Endothelial cell of umbilical vein (primary cell): ENCODE measurements at places on chromosomes 7 and 10. TPM values are rescaled to one million over a fixed set of nuclear protein-coding genes. Genes with fewer than 3 reads are reported as not detected.

Gene HOXA10
- total RNA-seq, result 24.4 and 27.6 TPM in 2 replicates

Gene DUSP5
- total RNA-seq, result 12.2 and 12.6 TPM in 2 replicates

Gene VWA2
- total RNA-seq, result not detected in 2 replicates

Gene TAS2R60
- not detected in 2 replicates for total RNA-seq

DNA sequence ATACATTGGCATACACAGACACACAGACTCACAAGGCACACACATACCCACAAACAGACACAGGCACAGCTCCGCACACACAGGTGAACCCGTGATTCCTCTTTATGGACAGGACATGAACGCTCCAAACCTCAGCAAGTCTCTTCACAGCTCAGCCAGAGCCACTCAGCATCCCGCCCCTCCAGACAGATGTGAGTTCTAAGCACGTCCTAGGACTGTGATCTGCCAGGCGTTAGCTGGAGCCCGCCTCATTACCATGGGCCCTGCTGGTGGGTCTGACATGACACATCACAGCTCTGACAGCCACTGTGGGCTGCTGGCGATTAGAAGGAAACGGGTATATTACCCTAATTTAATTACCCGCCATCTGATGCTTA is 176.7 kb upstream of the PPP2R2D start:
- DNase-seq, result no peak

DNA sequence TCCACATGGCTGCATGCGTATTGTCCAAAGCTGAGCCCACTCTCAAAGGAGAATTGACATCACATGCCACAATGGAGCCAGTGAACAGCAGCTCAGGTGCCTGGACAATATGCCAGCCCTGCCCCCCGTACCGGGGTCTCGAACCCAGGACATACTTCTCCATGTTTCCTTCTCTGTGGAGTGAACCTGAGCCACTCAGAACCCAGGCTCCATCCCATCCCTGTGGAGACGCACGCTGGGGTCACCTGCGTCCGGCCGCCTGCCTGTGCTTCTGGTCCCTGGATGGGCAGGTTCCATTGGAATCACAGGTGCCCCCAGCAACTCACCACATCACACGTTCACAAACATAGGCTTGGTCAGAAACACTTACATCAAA is 229.8 kb downstream of the DNAJB6 start:
- DNase-seq, result no peak

- no peak for DNase-seq
These were observed 183.8 kb downstream of the CTTNBP2 start for GRCh38 chr7:117689406-117689805.

DNA sequence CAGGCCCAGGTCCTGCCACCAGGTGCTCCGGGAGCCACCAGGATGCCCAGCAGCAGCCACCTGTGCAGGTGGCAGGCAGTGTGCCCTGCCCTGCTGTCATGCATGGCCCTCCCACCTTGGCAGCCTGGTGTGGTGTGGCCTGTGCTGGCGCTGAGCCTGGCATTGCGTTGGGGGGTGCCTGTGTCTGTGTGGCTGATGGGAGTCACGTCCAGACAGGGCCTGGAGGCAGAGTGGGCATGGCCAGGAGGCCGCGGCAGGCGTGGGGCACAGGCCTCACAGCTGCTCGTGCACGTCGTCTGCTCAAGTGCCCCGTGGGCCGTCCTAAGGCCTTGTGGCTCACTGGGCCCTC is 8.7 kb downstream of the TTYH3 start:
- DNase-seq, result no peak
